ENCODE measurements at places on chromosomes 5 and 9. TPM values are rescaled to one million over a fixed set of nuclear protein-coding genes. Genes with fewer than 3 reads are reported as not detected.
A peak's percentile ranks its signal among the peaks of the same experiment; 100 is the strongest.

LRRC19 gene
- not detected for total RNA-seq

CDC14B gene
- 0.27 TPM for total RNA-seq

PRR16 gene
- total RNA-seq, result not detected

WWC1 gene
- total RNA-seq, result not detected

PTCD2 gene
- 17.9 TPM for total RNA-seq

SPARC gene
- total RNA-seq, result 0.89 TPM

CYLC2 gene
- not detected for total RNA-seq

PDLIM4 gene
- not detected for total RNA-seq

ADAMTS2 gene
- total RNA-seq, result not detected

FBN2 gene
- total RNA-seq, result not detected

FGF10 gene
- not detected for total RNA-seq

VCAN gene
- total RNA-seq, result not detected

IFNA13 gene
- total RNA-seq, result not detected

- DNase-seq, result peak; percentile 27
Observed at GRCh38 chr5:131635684-131636572, 899 bp upstream of the RAPGEF6 start.

DNA sequence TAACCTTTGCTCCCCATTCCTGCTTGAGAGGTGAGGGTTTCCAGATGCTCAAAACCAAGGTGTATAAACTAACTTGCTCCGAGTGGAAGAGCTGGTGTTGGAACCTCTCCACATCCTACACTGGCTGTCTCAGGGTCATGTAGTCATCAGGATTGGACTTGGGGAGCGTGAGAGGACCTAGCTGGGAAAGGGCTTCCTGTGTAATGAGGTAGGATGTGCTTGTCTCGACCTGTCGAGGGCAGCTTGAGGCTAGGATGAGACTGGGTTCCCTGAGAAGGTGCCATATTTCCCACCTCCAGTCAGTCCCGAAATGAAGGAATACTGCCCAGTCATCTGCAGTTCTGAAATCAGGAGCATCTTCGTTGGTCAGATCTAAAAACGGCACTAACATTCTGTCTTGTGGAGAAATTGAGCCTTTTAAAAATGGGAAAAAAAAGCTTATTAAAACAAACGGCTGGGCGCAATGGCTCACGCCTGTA lies 1.3 kb downstream of the CCNI2 start:
- no peak for DNase-seq

GRCh38 chr5:88834131-88834462 lies 48.9 kb downstream of the MEF2C start:
- DNase-seq, result no peak

DNA sequence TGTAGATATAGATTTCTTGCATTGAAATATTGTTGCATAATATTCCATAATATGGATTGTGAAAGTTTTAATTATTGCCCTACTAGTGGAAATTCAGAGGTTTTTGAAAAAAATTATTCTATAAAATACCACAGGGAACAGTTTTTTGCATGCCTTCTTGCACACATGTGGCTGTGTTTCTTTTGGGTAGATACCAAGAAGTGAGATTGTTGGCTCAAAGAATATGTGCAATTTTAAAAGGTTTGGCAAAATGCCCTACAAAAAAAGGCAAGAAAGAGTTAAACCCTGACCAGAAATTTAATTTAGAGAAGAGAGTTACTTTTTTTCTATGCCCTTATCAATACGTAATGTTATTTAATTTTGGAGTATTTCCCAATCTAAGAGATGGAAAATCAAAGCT lies 270.8 kb upstream of the DAPK1 start:
- DNase-seq, result no peak

DNA sequence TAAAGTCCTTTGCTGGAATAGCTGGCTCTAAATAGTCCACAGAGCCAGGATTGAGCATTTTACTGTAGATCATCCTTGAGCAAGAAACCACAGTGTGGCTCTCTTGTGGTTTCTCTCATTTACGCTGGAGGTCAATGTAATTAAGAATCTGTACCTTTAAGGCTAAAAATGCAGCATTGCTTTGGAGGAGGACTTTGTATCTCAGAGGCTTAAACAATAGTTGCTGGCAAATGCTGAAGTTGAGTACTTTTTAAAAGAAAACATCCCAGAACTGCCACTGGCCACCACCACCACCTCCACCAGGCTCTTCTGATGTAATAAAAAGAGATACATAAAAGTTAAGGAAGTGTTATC lies 177.3 kb upstream of the ADAMTSL1 start:
- DNase-seq, result no peak

DNA sequence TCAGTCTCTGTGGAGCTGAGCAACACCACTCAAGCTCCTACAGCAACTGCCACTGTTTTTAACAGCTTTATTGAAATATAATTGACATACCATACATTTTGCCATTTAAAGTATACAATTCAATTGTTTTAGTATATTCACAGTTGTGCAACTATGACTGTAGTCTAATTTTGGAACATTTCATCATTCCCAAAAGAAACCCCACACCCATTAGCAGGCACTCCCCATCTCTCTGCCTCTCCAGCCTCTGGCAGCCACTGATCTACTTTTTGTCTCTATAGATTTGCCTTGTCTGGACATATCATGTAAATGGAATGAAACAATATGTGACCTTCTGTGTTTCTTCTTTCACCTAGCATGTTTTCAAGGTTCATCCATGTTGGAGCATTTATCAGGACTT lies 43.5 kb downstream of the RUSC2 start:
- no peak for DNase-seq

- no peak for DNase-seq
Observed at GRCh38 chr9:86983620-86984259, 36.4 kb upstream of the GAS1 start.

GRCh38 chr9:68508547-68508946 lies 32.1 kb downstream of the TMEM252 start:
- no peak for DNase-seq

GRCh38 chr5:17275289-17276158 lies 58.1 kb downstream of the BASP1 start:
- no peak for DNase-seq

DNA sequence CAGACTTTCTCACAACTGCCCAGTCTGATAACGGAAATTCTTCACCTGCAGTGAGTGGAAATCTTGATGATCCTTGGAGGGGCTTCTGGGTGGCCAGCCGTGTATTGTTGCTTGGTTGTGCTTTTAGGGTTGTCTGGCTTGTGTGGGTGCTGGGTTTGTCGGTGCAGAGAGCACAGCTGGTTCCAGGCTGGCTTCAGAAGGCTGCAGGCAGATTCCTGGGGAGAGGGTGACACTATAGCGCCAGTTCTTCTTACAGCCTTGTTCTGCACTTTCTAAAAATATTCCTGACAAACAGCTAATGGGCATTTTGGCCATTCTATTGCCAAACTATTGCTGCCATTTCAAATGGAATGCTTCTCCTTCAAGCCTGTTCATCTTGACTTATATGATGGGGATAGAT lies 99.3 kb downstream of the PDZD2 start:
- no peak for DNase-seq

GRCh38 chr9:23587433-23587832 lies 238.6 kb downstream of the ELAVL2 start:
- DNase-seq, result no peak

GRCh38 chr5:89313044-89313443 lies 430.1 kb upstream of the MEF2C start:
- no peak for DNase-seq

- no peak for DNase-seq
Observed at GRCh38 chr9:133521122-133522072, 3.4 kb downstream of the MYMK start.

GRCh38 chr5:149969181-149969930 lies 8.8 kb downstream of the SLC26A2 start:
- no peak for DNase-seq

DNA sequence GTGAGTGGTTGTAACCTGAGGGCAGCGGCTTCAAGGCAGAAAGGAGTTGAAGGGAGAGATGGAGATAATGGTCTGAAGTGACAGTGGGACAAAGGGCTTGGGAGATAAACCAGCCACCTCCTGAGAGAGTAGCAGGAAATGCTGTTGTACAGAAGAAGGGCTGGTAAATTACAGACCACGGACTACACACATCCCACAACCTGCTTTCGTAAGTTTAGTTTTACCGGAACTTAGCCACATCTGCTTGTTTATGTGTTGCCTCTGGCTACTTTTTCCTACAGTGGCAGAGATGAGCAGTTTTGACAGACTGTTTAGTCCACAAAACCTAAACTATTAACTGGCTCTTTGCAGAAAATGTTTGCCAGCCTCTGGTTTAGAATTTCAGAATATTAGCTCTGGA lies 269.5 kb downstream of the ARHGEF28 start:
- DNase-seq, result no peak

GRCh38 chr5:16736158-16736995 lies 119.6 kb upstream of the RETREG1 start:
- no peak for DNase-seq

GRCh38 chr5:54411176-54411575 lies 44.3 kb upstream of the HSPB3 start:
- no peak for DNase-seq

GRCh38 chr5:58934629-58935097 lies 351.8 kb downstream of the RAB3C start:
- DNase-seq, result no peak

DNA sequence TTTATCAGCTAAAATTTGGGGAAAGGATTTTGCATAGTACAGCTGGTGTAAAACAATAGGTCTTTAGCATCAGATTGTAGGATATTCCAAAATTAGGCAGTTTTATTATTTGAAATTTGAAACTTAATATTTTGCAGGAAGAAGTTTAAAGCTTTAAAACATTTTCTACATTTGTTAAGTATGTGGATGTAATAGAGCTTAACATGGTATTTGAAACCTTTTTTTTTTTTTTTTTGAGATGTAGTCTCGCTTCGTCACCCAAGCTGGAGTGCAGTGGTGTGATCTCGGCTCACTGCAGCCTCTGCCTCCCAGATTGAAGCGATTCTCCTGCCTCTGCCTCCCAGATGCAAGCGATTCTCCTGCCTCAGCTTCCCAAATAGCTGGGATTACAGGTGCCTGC lies 2.9 kb downstream of the DENND4C start:
- DNase-seq, result peak; percentile 8

DNA sequence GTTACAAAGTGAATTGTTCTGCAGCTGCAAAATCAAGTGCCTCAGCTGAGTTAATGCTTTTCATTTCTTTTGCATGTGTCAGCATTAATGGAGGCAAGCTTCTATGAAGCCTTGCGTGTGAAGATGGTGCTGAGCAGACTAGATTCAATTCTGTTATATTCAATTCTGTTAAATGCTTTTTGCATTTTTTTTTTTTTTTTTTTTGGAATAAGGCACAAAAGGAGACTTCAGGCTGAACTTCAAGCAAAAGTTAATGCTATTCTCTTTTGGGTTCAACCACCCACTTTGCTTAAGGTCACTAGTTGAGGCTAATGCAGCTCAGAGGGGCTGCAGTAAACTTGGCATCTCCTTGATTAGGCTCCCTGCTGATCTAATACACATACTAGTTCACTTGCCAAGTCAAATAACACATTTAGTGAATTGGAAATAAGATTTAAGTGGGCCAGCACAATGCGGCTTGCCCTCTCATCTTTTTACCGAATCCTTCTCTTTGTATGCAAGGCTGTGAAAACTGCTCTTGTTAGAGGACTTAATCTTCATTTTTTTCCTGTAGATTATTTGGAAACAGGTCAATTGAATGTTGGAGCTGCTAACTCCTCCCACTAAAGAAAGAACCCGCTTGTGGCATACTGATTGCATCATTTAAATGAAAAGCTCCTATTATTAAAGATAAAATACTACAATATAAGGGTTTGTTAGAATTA lies 1020.2 kb downstream of the NR2F1-AS1 start:
- DNase-seq, result no peak

GRCh38 chr5:99607124-99607523 lies 678.3 kb upstream of the CHD1 start:
- DNase-seq, result no peak

- DNase-seq, result peak; percentile 84
Observed at GRCh38 chr9:214648-215493, at the start of gene DOCK8. DOCK8 (plus strand) TSS chr9:214865; CDS start chr9:214977, 112 bp downstream.

- peak; percentile 33 for DNase-seq
Observed at GRCh38 chr5:122877518-122877917, 32.1 kb downstream of the SNX24 start.

GRCh38 chr9:132594412-132594811 lies 12.0 kb downstream of the BARHL1 start:
- DNase-seq, result no peak

DNA sequence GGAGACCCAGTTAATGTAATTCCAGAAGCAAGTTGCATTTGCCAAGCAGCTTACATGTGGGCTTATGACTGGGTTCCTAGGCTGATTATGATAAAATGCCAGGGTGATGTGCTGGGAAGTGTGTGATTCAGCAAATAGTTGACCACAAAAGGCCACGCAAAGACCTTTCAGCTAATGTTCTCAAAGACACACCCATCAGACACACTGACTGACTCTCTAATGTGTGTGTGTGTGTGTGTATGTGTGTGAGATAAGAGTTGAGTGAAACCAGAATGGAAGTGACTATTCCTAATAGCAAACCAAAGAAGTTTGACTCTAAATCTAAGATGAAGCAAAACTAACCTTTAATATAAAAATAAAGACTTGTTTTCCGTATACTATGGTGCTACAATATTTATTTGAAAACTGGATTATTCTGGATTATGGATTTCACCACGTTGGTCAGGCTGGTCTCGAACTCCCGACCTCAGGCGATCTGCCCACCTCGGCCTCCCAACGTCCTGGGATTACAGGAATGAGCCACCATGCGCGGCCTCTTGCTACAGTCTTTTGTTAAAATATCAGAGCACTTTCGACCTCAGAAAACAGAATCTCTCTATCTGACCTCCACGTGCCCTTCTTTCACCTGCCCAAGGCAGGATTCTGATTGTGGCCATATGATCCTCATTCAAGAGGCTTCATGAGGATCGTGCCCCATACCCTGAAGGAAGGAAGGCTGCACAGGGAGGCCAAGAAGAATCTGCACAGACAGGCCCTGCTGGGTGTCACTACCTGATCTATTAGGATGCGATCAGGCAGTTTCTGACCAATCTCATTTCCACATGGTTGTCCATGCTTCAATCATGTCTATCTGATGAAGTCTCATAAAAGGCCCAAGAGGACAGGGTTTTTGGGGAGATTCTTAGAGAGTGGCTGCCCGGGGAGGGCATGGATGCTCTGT lies 75.6 kb downstream of the USP20 start:
- no peak for DNase-seq

GRCh38 chr5:137335493-137335892 lies 163.6 kb downstream of the SPOCK1 start:
- DNase-seq, result no peak

DNA sequence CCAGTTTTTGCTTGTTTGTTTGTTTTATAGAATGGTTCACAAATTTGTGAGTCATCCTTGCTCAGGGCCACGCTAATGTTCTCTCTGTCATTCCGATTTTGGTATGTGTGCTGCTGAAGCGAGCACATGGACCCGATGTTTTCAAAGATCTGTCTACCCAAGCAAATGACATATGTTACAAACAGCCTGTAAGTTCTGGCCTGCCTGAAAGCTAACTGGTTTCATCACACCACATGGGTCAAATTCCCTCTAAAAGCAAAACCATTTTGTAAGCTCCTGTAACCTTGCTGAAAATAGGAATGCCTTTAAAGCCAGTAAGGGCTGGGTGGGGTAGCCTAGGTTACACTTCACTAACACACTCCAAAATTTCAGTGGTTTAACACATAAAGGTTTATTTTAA lies 25.4 kb downstream of the DMRT3 start:
- no peak for DNase-seq

GRCh38 chr5:127812570-127812969 lies 109.4 kb downstream of the CCDC192 start:
- no peak for DNase-seq
